ENCODE measurements at places on chromosomes 4 and X.

DNA sequence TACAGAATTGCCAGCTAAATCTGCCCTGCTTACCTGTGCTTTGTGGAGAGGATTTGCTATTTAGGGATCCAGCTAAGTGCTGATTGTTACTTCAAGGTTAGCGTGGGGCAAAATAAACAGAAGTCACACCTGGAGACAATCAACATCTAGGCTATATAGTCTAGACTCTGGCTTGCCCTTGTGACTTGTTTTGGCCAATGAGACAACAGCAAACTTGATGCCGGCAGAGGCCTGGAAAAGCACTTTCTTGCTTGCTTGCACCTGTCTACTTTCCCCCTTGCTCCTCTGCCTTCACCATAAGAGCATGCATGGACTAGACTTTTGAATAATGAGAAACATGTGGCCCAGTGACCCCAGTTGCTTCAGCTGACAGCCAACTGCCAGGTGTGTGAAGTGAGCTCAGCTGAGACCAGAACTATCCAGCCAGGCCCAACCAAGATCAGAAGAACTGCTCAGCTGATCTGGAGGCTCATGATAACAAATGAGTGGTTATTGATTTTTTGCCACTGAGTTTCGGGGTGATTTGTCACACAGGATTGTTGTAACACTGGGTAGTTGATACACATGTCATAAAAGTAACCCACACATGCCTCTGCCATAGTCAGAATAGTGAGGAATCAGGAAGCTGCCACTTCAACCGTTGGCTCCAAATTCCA, 164.4 kb downstream of the RBMX2 start:
- DNase-seq, result no peak

DNA sequence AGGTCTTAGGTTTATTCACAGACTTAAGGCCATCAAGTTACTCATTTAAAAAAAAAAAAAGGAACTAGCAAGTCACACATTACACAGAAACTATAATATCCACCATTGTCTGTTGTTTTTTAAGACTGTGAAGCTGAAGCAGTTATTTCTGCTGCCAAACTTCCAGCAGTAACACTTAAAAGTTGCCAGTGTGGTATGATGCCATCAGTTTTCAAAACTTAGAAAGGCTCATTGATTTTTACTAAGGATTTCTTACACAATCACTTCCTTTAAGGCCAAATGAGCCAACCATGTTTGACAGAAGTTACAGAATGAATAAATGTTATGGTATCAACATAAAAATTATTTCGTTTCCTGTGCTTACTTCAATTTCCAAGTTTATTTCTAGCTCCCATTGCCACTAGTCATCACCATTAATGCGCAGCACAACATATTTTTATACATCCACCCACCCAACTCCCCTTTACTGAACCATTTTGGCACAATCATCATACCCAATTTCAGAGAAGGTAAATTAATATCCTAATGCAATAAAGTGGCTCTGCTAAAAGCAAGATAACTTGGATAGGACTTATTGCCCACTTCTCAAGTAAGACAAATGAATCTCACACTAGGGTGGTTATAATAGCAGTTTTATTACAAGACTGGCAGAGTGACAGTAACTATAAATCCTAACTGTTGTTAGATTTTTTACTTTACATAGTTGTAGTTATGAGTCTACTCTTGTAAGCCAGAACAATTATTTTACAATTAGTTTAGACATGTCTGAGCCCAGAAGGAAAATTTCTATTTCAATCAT, 13.1 kb downstream of the PDGFC start:
- DNase-seq, result no peak

GRCh38 chr4:164383058-164383357, 370.9 kb upstream of the SMIM31 start:
- DNase-seq, result no peak

DNA sequence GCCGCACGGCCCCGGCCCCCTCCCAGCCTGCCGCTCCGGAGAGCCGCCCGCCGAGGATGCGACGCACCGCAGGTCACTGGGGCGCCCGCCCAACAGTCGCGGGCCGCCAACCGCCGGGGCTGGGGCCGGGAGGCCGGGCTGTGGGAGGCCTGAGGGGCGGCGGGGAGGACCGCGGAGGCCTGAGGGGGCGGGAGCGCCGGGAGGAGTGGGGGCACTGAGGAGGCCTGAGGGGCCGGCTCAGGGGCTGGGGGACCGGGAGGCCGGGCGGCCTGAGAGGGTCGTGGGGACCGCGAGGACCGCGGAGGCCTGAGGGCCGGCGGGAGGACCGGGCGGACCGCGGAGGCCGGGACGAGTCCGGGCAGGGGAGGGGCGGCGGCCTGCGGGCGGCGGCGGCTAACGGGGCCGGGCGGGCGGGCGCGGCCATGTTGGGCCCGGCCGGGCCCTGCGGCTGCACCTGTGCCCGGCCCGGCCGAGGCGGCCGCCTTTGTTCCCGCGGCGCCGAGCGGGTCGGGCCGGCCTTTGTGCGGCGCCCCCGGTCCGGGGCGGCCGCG, 353 bp downstream of the NSD2 start:
- DNase-seq, result no peak

DNA sequence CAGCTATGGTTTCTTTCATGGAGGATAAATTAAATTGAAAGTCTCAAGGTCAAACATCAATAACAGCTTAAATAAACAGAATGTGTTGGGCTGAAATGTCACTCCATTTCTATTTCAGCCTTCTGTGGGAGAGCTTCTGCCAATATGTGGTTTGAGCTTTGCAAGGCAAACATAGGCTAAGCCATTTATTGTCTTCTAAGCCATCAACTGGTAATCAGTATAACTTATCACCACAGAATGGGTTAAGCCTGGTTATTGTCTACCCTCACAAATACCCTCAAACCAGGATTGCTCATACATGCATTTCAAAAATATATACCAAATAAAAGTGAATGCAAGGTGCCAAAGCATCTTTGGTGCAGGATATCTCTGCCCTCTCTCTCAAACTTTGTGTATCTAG, 52.7 kb downstream of the GABRB1 start:
- DNase-seq, result no peak

All from 8988T (cell line).